ENCODE measurements at places on chromosomes 1 and 21.

- no peak for DNase-seq
Observed at GRCh38 chr1:198653808-198654413, 15.1 kb downstream of the PTPRC start.

- DNase-seq = no peak
Observed at GRCh38 chr1:24748191-24749121, 3.2 kb downstream of the CLIC4 start.

GRCh38 chr1:88272216-88272615 lies 411.9 kb upstream of the PKN2 start:
- DNase-seq = no peak

DNA sequence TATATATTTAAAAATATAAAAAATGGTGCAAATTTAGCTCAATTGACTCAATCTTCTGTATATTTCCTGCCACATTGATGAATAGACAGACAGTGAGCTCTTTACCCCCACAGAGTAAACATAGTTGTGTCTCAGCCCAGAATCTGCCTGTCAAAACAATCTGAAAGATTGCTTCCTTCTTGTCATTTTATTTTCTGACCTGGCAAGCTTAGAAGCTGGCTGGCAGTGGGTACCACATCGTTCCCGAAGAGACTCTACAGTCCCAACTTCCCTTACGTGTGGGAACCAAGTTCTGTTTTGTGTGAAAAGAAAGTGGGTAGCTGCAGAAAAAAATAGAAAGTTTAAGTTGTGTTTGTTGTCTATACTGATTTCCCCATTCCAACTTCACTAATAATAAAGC lies 629.3 kb upstream of the NEGR1 start:
- DNase-seq = no peak

- DNase-seq = no peak
Observed at GRCh38 chr1:39348278-39348677, 143.2 kb upstream of the BMP8A start.

DNA sequence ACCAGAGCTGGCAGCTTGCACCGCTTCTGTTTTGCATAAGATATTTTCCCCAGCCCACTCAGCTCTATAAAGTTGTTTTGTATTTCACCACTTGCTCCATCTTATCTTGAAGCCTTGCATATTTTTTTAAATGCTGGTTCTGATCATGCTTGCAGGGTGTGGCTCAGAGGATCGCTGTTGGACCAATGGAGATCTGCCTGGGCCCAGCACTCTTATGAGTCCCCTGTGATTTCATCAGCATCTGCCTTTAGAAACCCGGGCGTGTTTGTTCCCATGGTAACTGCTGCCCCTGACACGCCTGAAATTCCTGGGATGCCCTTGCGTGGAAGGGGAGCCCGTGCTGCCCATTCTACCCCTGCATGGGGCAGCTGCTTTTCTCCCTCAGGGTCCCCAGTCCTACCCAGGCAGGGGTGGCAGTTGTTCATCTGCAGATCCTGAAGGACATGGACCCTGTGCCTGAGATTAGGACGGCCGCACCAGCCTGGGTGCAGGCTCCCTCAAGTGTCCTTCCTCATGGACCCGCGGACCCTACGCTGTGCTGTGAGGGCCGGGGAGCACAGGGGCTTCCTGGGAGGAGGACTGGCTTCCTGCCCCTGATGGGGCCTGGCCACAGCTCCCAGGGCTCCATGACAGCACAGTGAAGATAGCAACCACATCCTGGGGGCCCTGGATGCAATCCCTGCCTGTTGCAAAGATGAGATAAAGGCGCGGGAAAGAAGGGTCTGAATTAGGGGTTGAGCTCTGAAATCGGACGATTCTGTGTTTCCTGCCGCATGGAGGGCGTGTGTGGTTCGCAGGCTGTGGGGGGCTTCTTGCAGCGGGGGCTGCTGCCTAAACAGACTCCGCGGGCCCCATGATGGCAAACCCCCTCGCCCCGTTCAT lies 226.5 kb downstream of the SDCCAG8 start:
- DNase-seq = no peak

- no peak for DNase-seq
Observed at GRCh38 chr21:41277846-41278245, 38.8 kb upstream of the FAM3B start.

GRCh38 chr1:234944439-234945344 lies 183.9 kb downstream of the TOMM20 start:
- no peak for DNase-seq

- DNase-seq = no peak
Observed at GRCh38 chr1:155007251-155007828, 4.7 kb downstream of the ZBTB7B start.

GRCh38 chr21:45410151-45410864 lies 5.3 kb downstream of the COL18A1 start:
- no peak for DNase-seq

DNA sequence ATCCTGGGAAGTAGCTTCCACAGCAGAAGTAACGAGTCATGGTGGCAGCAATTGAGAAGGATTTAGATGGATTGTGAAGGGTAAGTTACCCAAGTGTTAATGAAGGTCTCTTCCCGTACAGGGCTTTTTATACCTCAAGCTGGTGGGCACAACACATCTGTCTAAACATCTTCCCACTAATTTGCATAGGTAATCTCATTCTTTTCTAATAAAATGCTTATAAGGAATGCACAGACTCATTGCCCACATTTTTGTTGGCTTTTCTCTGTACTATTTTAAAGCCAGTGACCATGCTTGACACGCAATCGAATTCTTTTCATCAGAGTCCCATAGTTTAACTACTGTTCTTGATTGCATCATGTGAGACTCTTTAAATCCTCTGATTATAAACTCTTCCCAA lies at the start of gene KRTAP7-1:
TSS of gene KRTAP7-1 (minus strand) at position 101 of the 400 bp plus-strand sequence. CDS start at position 40, 61 bp downstream.
- DNase-seq = no peak

DNA sequence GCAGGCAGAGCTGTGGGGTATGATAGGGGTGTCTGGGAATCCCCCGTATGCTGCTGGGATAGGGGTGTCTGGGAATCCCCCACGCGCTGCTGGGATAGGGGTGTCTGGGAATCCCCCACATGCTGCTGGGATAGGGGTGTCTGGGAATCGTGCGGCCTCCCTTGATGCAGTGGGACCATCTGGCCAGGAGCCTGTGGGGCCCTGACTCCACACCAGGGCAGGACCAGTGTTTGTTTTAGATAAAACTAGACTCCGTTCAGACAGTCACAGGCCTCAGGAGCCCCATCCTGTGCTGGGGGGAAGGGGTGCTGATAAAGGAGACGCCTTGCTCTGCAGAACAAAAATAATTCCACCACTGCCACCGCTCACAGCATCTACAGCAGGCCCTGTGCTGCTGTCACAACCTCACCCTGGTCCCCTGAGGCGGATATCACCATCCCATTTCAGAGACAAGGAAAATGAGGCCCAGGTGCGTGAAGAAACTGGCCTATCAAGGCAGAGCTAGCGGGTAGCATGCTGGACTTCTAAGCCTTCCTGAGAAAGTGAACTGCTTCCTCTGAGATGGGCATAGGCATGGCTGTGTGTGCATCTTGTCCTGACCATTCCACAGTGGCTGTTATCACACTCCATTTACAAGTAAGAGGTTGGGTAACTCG lies 24.0 kb downstream of the ECE1 start:
- no peak for DNase-seq

- DNase-seq = no peak
Observed at GRCh38 chr21:21688889-21689288, 690.7 kb downstream of the NCAM2 start.

DNA sequence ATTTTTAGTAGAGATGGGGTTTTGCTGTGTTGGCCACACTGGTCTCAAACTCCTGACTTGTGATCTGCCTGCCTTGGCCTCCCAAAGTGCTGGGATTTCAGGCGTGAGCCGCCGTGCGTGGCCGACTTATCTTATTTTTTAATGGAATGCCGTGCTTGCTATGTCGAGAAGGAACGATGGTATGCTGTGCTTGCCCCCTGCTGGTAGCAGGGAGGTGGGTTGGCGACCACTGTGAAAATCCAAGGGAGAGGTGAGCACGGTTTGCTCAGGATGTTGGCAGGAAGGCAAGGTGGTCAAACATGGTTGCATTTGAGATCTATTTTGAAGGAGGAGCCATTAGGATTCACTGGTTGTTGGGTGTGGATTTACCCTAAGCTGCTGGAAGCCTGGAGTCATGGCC lies 45.8 kb upstream of the RCC2 start:
- no peak for DNase-seq

DNA sequence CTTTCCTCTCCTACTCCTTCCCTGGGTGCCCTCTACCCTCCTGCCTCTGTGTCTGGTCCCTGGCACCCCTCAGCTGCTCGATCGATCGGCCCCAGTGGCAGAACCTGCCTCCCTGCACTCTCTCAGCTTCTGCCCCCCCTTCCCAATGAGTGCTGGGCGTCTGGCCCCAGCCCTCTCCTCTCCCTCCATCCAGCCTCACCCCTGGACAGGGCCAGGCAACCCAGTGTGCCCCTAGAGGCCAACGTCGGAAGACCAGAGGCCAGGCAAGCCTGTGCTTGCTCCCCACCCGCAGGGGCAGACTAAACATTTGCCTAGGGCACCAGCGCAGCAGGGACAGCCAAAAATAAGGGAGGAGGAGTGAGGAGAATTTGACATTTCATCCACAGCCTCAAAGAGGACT lies 43.5 kb downstream of the LGR6 start:
- no peak for DNase-seq

GRCh38 chr21:25539606-25540005 lies 67.7 kb downstream of the MRPL39 start:
- no peak for DNase-seq

DNA sequence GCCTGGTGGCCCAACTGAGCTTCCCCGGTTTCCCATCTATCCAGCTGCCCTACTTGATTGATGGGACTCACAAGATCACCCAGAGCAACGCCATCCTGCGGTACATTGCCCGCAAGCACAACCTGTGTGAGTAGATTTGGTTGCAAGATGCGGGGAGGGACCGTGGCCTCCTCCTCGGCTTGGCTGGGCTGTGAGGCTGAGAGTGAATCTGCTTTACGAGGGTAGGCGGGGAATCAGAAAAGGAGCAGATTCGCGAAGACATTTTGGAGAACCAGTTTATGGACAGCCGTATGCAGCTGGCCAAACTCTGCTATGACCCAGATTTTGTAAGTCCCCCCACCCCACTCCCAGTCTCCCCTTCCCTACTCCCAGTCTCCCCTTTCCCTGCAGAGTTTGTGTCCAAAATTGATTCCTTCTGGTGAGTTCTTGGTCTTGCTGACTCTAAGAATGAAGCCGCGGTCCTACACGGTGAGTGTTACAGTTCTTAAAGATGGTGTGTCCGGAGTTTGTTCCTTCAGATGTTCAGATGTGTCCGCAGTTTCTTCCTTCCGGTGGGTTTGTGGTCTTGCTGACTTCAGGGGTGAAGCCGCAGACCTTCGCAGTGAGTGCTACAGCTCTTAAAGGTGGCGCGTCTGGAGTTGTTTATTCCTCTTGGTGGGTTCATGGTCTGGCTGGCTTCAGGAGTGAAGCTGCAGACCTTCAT lies 1.5 kb downstream of the GSTM2 start:
- no peak for DNase-seq

DNA sequence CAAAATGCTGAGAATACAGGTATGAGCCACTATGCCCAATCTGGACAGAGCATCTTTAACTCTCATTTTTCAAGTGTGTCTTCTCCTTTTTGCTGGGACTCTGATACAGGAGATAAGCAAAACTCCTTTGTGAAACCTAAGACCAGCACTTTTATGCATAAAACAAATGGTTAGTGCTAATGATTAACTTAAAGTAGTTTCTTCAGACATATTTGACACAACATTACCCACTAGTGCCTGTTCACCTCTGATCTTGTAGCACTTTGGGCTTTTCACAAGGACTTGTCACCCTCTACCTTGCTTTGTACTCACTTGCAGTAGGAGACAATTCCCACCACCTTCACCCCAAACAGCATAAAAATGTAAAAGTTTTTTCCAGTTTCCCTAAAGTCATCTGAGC lies 216.3 kb downstream of the RGS7 start:
- no peak for DNase-seq

GRCh38 chr1:160366731-160367515 lies at the start of gene NHLH1:
TSS of gene NHLH1 (plus strand) at chr1:160367071. CDS start at chr1:160370732, 3,661 bp downstream.
- no peak for DNase-seq

GRCh38 chr1:111270771-111271463 lies 19.7 kb upstream of the CHIA start:
- no peak for DNase-seq

DNA sequence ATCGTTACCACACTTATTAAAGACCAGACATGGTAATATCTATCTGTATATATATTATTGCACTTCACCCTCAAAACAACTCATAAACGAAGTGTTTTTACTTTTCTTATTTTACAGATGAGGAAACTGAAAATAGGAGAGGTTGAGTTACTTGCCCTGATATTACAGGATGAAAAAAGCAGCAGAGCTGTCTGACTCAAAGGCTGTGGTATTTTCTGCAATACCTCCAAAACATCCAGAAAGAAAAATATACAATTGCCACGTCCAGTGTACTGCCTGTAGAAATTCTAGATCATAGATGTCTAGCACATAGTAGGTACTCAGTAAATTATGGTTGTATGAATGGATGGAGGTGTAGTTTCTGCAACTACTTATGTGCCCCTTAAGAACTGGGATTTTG lies 5.2 kb upstream of the TARBP1 start:
- no peak for DNase-seq

DNA sequence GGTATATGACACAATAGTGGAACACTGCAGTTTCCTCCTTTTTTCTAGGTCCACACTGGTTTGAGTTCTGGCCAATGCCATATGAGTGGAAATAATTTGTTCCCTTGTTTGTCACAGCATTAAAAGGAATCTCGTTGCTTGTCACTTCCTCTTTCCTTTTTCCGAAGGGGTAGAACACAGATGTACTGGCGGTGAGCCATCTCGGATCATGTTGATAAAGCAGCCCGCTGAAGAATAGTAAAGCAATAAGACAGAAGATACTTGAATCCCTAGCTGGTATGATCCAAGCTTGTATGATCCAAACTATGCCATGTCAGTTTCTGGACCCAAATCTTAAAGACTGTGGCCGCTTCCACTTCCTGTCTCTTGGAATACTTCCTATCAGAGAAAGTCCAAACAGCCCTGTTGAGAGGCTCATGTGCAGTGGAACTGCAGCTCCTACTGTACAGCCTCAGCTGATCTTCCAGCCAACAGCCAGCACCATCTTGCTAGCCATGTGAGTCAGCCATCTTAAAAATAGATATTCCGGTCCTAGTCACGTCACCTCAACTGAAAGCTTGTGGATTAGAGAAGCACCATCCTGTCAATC lies 40.3 kb downstream of the CFHR5 start:
- DNase-seq = no peak

GRCh38 chr1:232308616-232309015 lies 321.3 kb downstream of the SIPA1L2 start:
- DNase-seq = no peak

- DNase-seq = no peak
Observed at GRCh38 chr1:224745394-224745793, 129.3 kb downstream of the CNIH3 start.

- DNase-seq = no peak
Observed at GRCh38 chr1:241715435-241715834, 63.4 kb downstream of the WDR64 start.

DNA sequence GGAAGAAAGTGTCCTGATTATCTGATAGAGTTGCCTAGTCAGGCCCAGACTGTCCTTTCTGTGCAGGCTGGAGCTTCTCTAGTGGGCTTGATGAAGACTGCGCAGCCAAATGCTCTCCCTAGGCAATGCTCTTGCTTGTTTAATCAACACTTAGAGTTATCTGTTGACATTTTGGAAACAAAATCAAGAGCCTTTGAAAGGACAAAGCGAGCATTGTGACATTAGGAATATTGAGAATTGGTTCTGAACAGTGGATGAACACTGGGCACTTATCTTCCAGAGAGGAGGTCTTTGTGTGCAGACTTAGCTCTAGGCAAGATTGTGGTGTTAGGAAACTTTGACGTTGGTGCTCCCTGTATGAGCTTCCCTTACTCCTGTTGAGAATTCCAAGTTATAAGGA lies 94.5 kb downstream of the DNTTIP2 start:
- DNase-seq = no peak

- no peak for DNase-seq
Observed at GRCh38 chr1:215111916-215112315, 29.4 kb downstream of the KCNK2 start.

Data from stimulated activated CD8-positive, alpha-beta memory T cell treated with anti-CD3 and anti-CD28 coated beads, Interleukin-4, amount 100 ng/mL, for 4 hours (primary cell).